Panc1 (cell line): ENCODE measurements at places on chromosomes 3 and 15. TPM values are rescaled to one million over a fixed set of nuclear protein-coding genes. Genes with fewer than 3 reads are reported as not detected.

The BLM gene
- total RNA-seq = 23.9 TPM

The C2CD4A gene
- 0.15 TPM for total RNA-seq

The ARNT2 gene
- total RNA-seq = 16.8 TPM

The NMNAT3 gene
- 1.9 TPM for total RNA-seq

The P4HTM gene
- 28.3 TPM for total RNA-seq

The LRRC34 gene
- total RNA-seq = 1.2 TPM

The JMJD7 gene
- 13.2 TPM for total RNA-seq

The WDR49 gene
- 0.23 TPM for total RNA-seq

The SAMD7 gene
- total RNA-seq = not detected

The GOLGA6L9 gene
- total RNA-seq = 5.8 TPM

The RTP1 gene
- not detected for total RNA-seq

The PLCB2 gene
- total RNA-seq = 1.7 TPM

The TLR9 gene
- total RNA-seq = not detected

The GTF2E1 gene
- total RNA-seq = 32.0 TPM

The MYLK gene
- total RNA-seq = 29.7 TPM

The RLBP1 gene
- total RNA-seq = not detected

The PLA2G4D gene
- not detected for total RNA-seq

The SLC28A1 gene
- not detected for total RNA-seq

The SPG11 gene
- 55.0 TPM for total RNA-seq

The TRIM42 gene
- total RNA-seq = not detected

The CHRNA5 gene
- 52.4 TPM for total RNA-seq
